ENCODE measurements at places on chromosomes 6 and 20.

GRCh38 chr20:19308146-19308545 is 95.7 kb downstream of the SLC24A3 start:
- no peak for DNase-seq

DNA sequence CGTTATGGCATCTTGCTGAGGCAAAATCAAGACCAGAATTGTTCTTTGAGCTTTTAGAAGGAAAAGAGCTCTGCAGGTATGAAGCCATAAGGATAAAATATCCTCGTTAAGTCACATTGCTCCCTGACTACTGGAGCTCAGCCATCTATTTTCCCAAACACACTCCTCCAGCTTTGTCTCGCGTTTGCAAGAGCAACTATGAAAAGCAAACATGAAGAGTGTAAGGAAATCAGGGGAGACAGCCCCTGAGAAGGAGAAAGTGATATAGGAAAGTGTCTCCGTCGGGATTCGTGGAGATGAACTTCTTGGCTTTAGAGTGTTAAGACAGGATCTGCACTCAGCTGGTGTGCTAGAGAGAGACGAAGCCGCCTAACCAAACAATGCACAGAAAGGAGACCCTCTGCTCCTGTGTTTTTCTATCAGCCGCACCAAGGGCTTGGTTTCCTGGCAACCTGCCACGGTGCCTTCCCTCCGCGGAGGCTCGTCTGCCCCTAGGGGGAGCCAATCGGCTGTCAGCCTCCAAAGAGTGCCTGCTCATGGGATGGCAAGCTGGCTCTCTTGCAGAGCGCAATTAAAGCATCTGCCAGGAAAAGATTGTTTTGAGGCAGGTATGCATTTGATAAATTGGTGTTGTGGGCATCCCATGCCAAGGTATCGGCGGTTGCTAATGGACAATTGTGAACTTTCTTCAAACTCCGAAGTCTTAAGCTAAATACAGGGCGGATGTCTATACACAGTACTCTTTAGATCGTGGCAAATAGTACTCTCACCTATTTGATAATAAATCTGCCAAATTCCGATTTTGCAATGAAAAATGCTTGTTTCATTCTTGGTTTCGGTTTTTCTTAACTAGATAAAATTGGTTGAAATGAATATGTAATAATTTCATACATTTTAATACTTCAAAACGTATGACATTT is 603.2 kb downstream of the RNF144B start:
- DNase-seq = peak; percentile 91

DNA sequence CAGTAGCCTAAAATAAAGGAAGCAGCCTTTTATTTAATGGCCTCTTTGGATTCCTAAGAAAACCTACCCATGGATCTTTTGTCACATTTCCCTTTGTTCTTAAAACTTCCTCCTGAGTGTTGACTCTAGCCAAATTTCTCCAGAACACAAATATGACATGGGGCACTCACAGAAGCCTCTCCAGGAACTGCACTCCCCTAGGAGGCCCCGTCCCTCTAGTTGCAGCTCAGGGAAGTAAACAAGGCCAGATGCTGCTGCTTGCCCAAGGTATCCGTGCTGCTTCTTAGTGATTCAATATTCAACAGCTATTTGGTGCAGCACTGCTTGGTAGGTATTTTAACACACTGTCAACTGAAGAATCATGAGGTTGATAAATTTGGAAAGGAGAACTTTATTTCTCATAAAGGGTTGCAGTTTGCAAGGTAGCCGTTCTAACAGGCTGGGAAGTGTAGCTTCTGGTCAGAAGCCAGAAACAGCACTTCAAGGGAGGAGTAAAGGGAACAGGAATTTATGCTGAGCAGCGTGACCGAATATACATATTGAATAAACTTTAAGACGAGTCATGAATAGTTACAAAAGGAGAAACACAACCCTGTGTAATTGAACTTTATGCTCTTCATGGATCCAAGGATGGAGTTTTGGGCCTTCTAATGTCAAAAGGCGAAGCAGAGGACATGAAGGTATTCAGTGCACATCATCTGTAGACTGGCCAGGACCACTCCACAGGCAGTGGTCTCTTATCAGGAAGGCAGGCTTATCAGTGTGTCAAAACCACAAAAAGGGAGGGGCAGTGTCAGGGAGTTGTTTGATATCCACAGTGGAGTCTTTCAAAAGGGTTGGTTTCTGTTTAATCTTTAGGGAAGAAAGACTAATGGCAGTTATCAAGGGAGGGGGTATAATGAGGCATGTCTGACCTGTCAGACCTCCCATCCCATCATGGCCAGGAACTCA is 63.3 kb downstream of the CD24 start:
- no peak for DNase-seq

DNA sequence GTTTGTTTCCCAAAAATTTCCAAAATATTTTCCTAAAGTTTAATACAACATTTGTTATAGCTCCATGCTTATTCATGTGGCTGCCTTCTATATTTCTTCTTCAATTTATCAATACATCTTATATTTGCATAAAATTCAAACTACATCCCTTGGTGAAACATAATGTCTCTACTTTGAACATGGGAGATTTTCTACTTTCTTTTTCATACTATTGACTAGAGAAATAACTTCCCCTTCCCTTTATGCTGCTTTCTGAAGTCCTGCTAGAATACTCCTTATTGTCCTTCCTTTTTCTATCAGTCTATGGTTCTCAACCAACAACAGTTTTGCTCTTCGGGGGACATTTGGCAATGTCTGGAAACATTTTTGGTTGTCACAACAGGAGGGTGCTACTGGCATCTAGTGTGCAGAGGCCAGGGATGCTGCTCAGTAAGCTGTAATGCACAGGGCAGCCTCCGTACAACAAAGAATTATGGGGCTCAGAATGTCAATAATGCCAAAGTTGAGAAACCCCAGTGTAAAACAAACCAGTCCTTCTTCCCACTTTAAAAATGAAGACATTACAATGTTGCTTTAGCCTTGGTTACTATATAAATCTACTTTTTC is 29.9 kb downstream of the MKKS start:
- no peak for DNase-seq

GRCh38 chr6:33978412-33979150 is 167.3 kb downstream of the GRM4 start:
- no peak for DNase-seq

- no peak for DNase-seq
Observed at GRCh38 chr6:144123836-144124235, 26.5 kb upstream of the STX11 start.

GRCh38 chr6:13892017-13892645 is 32.6 kb upstream of the RNF182 start:
- no peak for DNase-seq

- DNase-seq = no peak
Observed at GRCh38 chr6:42440027-42440426, 11.7 kb downstream of the TRERF1 start.

GRCh38 chr6:72819609-72820008 is 197.7 kb downstream of the KCNQ5 start:
- DNase-seq = no peak

- peak; percentile 47 for DNase-seq
Observed at GRCh38 chr6:152428126-152428525, 209.0 kb downstream of the SYNE1 start.

- DNase-seq = no peak
Observed at GRCh38 chr6:145670311-145670710, 65.0 kb downstream of the EPM2A start.

DNA sequence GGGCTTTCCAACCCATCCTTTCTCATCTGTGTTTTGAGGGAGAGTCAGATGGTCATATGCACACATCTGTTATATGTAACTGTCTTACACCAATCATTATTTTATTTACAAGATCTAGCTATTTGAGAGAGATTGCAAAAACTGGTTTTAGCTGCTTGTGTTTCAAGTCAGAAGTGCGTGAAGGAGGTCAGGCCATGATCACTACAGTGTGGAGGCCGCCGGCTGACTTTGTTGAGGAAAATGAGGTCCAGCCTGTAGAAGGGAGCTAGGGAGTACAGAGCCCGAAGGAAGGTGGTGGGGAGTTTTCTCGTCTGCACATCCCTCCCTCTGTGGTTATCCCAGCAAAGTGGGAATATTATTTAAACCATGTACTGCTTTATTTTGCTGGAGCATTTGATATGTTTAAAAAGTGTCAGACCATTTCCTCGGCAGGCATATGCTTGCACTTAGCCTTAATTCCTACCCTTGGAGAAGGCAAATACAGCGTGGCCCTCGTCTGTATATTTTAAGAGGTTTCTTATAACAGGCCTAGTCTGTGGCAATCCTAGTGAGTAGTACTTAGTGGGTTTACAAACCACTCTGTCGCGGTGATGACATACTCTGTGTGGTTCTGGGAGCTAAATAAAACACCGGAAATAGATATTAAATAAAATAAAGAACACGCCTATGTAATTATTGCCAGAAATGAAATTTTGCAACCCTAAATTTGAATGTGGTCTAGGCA is 95.6 kb downstream of the UST start:
- DNase-seq = no peak

DNA sequence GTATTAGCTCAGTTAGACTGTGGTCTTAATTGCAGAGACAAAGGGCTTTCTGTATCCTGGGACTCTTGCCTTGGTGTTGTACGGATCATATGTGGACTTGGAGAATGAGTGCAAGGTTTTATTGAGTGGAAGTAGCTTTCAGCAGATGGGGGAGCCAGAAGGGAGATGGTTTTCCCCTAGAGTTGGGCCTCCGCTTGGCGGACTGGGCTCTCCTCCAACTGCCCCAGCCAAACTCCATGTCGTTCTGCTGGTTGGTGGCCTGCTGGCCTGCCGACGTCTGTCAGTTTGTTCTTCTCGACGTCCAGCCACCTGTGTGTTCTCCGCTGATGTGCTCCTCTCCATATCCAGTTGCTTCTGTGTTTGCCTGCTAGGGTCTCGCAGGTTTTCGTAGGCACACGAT is 189.5 kb upstream of the FLRT3 start:
- DNase-seq = no peak

DNA sequence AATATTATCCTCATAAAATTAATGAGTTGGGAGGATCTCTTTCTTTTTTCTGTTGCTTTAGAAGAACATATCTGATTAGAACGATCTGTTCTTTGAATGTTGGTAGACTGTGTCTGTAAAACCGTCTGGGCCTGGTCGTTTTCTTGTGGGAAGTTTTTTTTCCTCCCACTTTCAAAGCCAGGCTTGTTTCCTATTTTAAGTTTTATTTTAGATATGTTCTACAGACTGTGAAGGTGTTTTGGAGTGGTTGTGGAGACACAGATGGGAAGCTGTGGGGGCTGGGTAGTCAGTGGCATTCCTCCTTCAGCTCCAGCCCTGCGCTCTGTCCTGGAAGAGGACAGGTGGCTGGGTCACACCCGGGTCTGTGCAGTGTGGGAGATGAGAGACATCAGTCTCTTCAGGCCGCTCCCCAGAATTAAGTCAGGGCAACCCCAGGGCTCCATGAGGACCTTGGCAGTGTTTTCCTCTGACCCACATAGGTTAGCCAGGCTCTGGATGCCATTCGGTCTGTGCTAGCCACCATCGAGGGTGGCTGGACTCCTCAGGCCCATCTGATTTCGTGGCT is 92.0 kb upstream of the SCP2D1 start:
- DNase-seq = no peak

DNA sequence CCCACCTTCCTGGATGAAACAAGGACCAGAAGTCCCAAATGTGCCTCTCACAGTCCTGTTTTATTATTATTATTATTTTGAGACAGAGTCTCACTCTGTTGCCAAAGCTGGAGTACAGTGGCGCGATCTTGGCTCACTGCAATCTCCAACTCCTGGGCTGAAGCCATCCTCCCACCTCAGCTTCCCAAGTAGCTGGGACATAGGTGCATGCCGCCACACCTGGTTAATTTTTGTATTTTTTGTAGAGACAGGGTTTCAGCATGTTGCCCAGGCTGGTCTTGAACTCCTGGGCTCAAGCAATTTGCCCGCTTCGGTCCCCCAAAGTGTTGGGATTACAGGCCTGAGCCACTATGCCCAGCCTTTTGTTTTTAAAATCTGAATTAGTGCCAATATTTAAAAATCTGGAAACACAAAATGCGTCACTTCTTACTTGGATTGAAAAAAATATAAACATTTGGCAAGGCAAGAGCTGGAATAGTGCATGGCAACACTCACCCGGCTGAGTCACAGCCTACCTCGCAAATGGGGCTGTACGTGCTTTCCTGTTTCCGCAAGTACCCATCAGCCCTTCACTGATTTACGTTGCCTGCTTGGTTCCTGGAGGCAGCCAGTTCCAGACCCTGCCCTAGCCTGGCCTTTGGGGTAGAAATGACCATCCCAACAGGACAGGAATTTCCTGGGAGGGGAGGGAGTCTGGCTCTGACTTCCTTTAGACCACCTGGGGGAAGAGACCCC is 6.3 kb downstream of the SDCBP2 start:
- no peak for DNase-seq

- no peak for DNase-seq
Observed at GRCh38 chr6:28758818-28759235, 165.0 kb downstream of the TRIM27 start.

GRCh38 chr6:152098683-152099082 is 291.2 kb downstream of the ESR1 start:
- no peak for DNase-seq

DNA sequence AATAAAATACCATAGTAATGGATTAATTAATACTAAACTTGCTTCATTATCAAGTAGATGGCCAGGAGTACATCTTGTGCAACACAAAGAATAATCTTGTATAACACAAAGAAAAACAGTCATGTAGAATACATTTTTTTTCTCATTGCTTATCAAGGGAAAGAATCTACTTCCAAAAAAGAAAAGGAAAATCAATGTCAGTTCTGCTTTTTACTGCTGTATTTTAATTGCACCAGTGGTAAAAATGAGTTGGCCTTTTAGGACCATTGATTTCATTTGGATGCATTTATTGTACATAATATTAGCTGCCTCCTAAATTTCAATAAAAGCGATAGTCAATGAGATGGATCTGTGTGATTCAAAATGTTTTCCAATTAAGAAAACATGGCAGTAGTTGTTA is 96.9 kb upstream of the BTBD3 start:
- DNase-seq = no peak

DNA sequence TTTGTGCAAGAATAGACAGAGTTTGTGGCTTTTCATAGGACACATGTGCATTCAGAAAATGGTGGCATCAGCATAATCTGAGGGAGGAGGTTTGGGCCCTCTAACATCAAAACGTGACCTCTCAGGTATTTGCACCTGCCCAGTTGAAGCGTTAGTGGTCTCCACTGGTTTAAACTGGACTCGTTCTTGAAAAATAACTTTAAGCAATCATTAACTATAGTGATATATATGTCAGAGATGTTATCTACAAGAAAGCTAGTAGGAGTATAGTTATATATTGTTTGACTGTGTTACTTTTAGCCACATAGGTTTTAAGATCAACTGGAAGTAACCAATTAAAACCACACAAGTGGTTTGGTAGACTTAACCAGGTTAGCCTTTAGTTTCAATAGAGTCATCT is 607.4 kb downstream of the MAFB start:
- no peak for DNase-seq

GRCh38 chr20:62766071-62766450 is 30.2 kb upstream of the MRGBP start:
- DNase-seq = no peak

DNA sequence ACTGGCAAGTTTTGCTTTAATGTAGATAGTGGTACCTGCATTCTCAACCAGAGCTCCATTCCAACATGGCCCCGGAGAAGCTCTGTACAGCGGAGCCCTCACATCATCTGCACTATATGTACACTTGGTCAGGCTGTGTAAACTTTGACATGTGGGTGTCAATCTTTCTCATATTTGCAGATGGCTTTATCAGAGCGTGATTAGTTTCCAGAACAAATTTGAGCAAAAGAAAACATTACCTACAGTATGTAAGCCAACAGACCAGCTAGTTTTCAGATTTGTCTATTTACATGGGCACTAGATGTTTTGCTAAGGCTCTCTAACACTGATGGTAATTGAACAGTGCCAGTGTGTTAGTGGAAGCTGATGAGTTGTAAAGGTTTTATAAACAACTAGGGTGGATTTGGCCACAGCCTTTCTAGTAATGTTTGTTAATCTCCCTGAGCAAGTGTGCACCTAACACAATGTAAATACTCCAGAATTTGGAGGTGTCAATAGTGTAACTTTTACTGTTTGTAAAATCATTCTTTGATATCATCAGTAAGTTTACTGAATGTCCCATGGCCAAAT is 131.8 kb downstream of the FOXA2 start:
- no peak for DNase-seq
